ENCODE measurements at places on chromosomes 2 and 18.

- no peak for DNase-seq
Observed at GRCh38 chr2:108905176-108905575, 83.8 kb downstream of the EDAR start.

- peak; percentile 89 for DNase-seq
Observed at GRCh38 chr2:42169100-42169873, at the start of gene EML4. EML4 (plus strand) TSS chr2:42169353; CDS start chr2:42169612, 259 bp downstream.

DNA sequence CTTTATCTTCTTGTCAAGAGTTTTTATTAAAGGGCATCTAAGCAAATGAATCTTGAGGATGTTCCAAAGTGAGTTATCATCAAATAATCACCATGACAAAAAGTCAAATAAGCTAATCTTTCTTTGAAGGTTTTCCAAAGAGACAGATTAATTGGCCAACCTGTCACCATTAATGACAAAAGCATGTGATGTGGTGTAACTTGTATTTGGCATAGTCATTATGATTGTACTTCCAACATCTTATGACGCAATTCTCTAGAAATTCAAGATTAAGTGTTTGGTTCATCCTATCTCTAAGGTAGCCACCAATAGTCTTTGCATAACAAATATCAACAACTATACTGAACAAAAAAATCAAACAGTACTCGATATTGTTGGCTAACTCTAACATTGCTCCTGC is 28.6 kb downstream of the RBMS1 start:
- DNase-seq = no peak

DNA sequence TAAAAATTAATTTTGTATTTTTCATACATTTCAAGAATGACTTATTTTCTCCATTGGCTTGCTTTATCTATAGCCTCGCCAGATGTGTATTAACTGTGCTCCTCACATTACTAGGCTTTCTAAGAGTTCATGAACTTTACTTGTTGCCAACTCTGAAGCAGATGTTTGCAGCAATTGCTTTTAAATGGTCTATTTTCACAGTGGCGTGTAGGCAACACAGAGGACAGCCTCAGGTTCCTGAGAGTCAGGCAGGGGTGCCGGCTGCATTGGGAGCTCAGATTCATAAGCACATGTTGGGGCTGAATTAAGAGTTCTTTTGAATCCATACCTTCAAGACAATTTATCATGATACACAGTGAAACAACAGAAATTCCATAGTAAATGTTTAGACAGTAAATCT is 179.2 kb upstream of the PXDN start:
- DNase-seq = no peak

GRCh38 chr2:8488001-8488738 is 193.7 kb upstream of the ID2 start:
- peak; percentile 39 for DNase-seq

DNA sequence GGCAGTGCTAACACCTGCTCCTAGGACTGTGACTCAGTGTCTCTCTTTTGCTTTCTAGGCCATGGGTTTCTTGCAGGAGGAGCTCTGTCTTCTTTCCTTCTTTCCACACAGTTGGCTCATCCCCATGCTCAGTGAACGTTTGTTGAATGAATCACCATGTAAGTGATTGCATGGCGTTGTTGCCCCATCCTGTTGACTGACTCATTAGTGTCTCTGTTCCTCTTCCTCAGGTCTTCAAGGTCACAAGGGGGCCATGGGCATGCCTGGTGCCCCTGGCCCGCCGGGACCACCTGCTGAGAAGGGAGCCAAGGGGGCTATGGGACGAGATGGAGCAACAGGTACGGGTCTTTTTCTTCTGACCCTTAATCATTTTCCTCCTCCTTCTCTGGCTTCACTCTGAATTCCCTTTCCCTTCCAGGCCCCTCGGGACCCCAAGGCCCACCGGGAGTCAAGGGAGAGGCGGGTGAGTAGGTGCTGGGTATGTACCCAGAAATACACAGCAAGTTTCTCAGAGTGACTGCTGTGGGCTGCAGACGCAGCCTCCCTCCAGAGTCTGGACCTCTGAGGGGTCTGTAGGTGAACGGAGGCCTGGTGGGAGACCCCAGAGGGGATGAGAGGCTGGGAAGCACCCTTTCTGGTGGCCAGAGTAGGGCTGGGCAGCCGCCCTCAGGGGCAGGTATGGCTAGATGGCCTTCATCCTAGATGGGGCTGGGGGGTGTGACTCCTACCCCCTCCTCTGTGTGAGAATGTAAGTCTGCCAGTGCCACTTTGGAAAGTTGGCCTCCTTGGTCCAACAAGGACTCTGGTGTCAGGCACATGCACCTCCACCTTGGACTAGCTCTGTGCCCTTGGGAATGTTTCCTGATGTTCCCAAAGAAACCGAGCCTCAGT is 32.4 kb downstream of the MARCO start:
- DNase-seq = no peak

GRCh38 chr2:238441262-238442114 is 14.8 kb downstream of the ASB1 start:
- no peak for DNase-seq

DNA sequence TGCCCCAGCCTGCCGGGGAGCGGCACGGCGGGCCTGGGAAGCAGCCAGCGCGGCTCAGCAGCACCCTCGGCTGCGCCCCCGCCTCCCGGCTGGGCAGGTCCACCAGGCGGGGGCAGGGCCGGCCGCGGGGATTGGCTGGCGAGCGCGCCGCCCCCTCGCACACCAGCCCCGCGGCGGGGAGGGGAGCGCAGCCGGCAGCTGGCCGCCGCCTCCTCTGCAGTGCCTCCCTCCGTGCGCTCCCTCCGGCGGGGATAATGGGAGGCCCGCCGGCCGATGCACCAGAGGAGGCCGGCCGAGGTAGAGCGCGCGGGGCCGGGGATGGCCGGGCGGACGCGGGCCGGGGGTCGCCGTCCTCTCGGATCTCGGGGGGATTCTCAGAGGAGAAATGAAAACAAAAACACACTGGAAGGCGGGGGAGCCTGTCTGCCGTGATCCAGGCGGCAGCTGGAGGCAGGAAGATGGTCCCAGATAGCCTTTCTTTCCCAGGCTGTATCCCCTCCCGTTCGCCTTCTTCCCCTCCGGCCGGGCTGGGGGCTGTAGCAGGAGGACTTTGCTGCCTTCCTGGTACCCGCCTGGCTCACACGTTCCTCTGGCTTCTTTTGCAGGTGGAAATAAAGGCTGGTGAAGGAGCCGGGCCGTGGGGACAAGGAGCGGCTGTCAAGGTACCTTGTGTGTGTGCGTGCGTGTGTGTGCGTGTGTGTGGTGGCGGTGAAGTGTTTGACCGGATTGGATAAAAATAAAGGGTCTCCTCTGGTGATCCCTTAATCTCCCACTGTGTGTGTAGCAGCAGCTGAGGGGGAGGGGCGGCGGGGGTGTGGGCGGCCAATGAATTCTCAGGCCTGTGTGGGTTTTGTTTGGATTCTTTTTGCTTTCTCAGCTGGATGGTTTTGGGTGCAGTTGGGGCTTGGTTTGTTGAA is 18.1 kb downstream of the TET3 start:
- peak; percentile 53 for DNase-seq

DNA sequence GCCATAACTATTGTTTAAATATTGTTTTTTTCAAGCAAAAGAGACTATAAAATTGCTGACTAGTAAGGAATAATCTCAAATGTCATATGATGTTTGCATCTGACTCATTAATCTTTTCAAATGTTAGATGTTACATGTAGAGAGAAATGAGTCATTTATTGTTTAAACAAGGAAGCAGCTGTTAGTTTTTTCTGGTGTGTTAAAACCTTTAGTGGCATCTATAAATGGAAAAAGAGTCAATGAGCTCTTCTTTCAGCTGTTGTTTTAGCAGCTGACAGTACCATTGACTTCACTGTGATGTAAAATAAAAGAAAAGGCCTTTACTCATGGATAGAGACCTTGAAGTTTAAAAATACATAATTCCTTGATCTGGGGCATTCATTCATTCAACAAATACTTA is 1.8 kb upstream of the KLHL41 start:
- no peak for DNase-seq

DNA sequence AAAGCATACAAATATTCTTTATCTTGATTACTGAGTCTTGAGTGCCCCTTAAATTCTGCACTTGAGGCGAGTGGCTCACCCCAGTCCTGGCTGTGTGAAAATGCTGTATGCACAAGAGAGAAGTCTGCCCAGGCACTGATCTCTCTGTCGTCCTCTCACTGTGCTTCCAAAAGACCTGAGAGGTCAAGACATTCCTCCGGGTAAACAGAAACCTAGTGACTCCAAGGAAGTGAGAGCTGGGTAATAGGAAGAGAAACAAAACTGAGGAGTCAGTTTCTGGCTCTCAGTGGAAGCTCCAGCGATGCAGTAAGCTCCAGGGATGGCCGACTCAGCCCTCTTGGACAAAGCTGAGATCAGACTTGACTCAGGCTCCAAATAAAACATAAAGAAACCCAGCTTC is 70.9 kb downstream of the AAK1 start:
- DNase-seq = no peak

- DNase-seq = no peak
Observed at GRCh38 chr18:68482815-68483214, 232.1 kb downstream of the TMX3 start.

DNA sequence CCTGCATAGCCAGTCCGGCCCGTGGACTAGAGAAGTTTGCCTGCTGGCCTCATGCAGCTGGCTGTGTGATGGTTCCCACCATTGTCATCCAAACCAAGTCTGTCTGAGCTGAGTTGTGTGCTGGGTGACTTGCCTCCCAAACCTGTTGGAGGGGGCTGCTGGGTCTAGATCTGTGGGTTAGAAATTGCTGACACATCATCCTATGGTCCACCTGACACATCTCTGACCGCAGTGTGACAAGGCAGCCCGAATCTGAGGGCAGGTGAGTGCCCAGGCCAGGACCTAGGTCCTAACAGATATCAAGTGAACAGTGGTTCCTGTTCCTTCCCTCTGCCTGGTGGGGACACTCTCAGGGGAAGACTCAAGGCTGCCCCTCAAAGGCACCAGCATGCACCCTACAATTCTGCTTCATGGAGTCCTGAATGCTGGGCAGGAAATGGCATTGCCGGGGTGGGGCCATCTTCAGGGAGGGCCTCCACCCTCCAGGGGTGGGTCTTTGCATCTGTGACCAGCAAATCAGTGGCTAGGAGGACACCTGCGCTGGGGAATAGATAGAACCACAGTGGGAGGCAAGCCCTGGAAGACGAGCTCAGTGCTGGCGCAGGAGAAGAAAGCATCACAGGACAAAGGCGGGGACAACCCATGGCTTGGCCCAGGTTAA is 117.9 kb upstream of the ID2 start:
- DNase-seq = no peak

GRCh38 chr18:49020129-49020528 is 69.4 kb upstream of the SMAD7 start:
- no peak for DNase-seq

- DNase-seq = no peak
Observed at GRCh38 chr18:46257366-46257765, 153.2 kb downstream of the HAUS1 start.

GRCh38 chr2:239587311-239587731 is 186.5 kb upstream of the HDAC4 start:
- no peak for DNase-seq

- no peak for DNase-seq
Observed at GRCh38 chr2:169038338-169038757, 7.2 kb upstream of the ABCB11 start.

- no peak for DNase-seq
Observed at GRCh38 chr18:32804134-32804888, 31.5 kb upstream of the KLHL14 start.

DNA sequence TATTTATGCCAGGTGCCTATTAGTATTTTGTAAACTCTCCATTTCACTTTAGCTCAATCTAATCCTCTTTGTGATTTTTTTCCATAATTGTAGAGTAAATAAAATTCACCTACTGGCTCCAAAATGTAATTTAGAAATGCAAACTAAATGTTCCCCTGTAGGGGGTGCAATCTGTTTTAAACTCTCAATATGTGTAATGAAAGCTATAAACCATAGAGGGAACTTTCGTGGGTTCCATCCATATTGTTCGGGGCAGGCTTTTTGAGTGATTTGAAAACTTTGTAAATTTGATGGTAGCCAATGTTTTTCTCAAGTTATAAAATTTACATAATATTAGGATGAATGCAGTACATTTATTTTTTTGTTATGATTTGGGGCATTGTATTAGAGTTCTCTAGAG is 49.4 kb downstream of the TSPYL6 start:
- DNase-seq = no peak

DNA sequence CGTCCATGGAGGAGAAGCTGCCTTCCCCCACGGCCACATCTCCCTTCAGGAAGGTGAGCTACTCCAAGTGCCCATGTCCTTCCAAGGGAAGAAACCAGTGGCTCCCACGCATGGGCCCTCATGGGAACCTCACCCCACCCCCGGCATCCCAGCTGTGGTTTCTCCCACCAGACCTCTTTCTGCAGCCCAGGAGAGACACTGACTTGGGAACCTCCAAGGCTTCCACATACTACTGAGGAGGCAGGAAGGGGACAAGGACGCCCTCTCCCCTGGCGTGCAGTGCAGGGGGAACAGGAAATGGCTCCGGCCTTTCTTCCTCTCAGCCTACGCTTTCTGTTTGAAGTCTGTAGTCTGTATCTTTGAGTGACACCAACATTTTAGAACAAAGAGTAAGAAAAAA is 104.5 kb upstream of the EPC2 start:
- DNase-seq = no peak

DNA sequence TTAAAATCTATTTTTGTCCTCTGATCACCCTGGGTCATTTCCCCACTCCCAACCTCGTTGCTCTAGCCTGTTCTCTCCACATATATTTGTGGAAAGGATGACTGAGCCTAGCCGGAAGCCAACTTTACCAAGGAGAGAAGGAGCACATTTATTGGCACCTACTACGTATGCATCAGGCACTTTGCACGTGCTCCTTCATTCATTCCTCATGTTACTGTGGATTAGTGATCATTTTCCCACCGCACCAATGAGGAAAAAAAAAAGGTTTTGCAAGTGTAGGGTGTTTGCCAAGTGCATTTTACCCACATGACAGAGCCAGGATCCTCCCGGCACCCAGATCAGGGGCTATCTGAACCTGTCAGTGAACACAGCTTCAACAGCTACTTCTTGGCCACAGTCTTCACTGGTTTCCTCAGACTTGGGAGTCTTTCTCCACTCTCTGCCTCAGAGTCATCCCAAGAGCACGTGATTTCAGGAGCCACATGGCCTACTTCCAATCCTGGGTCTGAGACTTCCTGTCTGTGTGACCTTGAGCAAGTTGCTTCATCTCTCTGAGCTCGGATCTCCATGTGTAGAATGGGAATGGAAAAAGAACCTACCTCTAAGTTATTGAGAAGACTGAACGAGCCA is 1.9 kb upstream of the C1QL2 start:
- DNase-seq = no peak

Data from stimulated activated CD8-positive, alpha-beta memory T cell treated with anti-CD3 and anti-CD28 coated beads, Interleukin-7, amount 100 ng/mL, for 1 hour (primary cell).